Esophagus mucosa (tissue), 1 donor: ENCODE measurements at places on chromosomes 13 and 19.

DNA sequence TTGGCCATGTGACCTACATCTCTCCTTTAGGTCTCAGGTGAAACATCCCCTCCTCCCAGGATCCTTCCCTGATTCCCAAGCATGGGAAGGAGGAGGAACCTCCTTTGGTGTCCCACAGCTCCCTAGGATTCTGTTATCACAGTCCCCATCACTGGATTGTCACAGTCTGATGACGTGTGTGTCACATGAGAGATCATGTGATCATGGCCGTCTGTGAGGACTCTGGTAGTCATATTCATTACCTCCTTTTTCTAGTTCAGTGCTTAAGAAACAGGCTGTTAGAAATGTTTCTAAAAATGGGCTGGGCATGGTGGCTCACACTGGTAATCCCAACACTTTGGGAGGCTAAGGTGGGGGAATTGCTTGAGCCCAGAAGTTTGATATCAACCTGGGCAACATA is 3.0 kb downstream of the DHX34 start:
- ATAC-seq, result no peak

- ATAC-seq, result no peak
Measured at GRCh38 chr13:71460211-71460610, 406.8 kb downstream of the DACH1 start.

DNA sequence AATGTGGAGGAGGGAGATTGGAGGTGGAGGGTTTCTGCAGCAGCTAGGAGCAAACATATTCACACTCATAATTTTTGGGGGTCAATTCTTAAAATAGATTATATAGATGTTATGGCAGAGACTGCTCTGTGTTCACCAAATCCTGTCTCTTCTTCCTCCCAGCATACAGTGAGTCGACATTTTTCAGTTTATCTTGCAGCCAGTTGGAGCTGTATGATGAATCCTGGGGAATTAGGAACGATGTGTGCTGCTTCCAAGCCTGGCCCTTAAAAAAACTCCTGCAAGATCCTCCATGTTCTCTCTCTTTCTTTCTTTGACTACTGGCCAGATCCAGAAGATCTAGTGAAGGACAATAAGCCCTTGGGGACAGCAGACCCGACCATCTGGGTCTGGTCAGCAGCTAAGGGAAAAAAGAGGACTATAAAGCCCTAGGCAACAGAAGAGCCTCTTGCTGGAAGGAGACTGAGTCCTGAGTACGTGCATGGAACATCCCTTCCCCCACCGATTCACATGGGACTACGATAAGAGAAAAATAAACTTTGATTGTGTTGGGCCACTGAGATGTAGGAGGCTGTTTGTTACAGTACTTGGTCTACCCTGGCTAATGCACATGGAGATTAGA is 55.8 kb upstream of the POMP start:
- ATAC-seq, result no peak

DNA sequence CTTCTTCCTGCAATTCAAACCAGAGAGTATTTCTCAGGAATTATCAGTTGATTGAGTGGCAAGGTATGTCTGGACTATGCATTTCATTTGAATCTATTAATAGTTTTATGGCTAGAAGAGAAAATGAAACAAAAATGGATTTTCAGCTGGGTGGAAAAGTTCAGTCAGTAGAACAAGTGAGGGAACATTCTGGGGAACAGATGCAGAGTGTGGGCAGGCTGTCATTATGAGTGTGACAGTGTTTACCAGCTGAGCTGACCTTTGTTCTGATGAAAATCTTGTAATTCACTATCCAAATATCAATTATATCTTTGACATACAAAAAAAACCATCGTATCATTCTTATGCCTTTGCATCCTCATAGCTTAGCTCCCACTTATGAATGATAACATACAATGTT is 2.6 kb upstream of the CLC start:
- ATAC-seq, result no peak

DNA sequence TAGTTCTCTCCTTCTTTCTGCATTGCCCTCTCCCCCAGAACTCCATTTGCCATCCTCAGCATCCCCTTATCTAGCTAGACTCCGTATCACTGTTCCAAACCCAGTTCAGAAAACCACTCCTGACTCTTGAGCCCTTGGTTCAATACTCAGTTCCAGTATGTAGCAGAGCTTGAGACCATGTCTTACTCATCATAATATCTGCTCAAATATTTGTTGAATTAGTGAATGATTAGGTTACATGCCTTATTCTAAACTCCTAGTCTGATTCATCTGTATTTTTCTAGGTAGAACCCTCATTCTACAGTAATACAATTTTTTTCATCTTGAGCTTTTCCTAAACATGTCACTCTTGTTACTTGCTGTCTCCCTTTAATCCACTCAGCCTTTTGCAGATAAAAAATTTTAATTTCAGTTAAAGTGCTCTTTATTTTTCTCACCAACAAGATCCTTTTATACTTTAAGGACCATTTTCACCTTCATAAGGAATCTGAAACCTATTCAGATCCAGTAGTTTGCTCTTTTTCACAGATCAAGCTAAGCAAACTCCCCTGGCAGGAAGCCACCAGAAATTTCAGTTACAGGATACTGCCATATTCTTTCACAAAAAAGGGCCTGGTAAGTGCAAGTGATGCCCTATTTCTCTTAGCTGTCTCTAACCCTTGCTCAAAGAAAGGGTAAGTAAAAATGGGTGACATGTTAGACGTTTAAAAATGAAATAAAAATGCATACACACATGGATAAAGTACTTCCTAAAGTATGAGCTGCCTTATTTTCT is 23.1 kb upstream of the INTS6 start:
- no peak for ATAC-seq

DNA sequence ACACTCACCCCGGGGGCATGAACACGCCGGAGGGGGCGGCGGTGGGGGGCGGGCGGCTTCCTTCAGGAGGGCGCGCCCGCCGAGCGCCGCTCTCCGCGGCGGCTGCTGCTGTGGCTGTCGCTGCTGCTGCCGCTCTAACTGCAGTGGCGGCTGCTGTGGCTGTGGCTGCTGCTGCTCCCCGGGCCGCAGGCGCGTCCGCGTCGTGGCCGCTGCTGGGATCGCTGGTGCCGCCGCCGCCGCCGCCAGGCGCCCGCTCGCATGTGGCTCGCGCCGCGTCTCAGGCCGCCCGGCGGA is at the start of gene BBC3:
Gene BBC3, minus strand, starts transcription at position 279 of the 294 bp plus-strand sequence. CDS start 2,768 bp downstream, outside the sequence.
- ATAC-seq, result no peak
